ENCODE measurements at places on chromosomes 5 and 9.

DNA sequence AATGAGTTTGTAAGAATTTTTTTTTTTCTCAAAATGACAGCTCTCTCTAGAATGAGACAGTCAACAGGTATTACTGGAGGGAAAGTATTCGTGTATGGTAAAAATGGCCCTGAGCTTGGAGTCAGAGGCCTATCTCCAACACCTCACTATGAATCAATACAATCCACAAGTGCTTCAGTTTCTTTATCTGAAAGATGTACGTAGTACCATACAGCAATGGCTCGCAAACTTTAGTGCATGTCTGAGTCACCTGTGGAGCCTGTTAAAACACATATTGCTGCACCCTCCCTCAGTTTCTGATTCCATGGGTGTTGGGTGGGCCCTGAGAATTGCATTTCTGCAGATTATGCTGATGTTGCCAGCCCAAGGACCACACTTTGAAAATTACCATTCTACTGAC lies 44.6 kb downstream of the DMRT2 start:
- DNase-seq, result no peak

- no peak for DNase-seq
These were observed 235.7 kb downstream of the PLK2 start for GRCh38 chr5:58224221-58224620.

GRCh38 chr9:110106661-110107060 lies 101.3 kb downstream of the C9orf152 start:
- no peak for DNase-seq

GRCh38 chr9:105414947-105415661 lies 32.7 kb upstream of the FSD1L start:
- peak; percentile 74 for DNase-seq

DNA sequence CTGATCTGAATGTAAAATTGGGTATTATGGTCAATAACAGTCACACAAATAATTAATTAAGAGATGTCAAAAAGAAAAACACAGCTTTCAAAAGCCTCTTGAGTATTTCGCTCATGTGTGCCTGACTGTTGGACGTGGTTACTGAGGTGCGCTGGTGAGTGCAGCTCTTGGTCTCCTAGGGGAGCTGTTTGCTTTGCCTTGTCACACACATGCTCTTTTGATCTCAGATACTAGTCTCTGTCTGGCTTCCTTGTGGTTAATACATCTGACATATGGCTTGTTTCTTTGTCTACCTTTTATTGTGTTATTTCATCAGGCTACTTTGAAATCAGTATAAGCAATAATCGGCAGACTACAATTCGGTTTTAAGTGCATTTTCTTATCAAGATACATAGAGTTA lies 51.5 kb downstream of the PCSK1 start:
- peak; percentile 73 for DNase-seq

DNA sequence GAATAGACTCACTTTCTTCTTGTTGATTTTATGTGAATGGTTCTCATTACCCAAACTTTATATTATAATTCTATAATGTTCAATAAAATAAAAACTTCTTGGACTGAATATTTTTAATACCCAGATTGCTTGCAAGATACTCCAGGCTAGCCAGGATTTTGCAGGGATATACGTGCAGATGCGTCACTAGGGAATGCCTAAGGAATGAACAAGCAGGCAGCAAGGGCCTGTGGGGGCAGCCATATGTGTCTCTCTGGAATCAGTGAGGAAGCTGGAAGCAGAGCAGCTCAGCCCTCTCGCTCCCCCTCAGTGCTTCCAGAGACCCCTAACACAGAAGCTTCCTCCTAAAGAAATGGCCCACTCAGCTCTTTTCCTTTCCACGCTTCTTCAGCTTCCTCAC lies 457.4 kb downstream of the CCDC171 start:
- no peak for DNase-seq

DNA sequence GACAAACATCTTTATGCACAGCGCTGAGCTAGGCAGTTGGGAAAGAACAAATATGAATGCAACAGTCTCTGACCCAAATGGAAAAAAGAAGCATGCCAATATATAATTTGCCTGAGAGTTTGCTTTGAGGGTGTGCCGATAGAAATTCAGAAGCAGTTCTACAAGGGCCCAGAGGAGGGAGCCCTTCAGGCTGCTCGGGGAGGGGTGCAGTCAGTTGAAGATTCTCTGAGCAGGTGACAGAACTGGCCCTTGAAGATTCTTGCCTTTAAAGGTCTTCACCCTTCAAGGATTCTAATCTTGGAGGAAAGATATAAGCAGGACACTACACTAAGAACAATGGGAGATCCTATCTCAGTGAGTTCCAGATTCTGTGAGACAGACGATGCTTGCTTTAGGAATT lies 3.7 kb upstream of the PAPPA start:
- peak; percentile 20 for DNase-seq

- DNase-seq, result no peak
These were observed 2.0 kb downstream of the SLC35A4 start for GRCh38 chr5:140566665-140567064.

DNA sequence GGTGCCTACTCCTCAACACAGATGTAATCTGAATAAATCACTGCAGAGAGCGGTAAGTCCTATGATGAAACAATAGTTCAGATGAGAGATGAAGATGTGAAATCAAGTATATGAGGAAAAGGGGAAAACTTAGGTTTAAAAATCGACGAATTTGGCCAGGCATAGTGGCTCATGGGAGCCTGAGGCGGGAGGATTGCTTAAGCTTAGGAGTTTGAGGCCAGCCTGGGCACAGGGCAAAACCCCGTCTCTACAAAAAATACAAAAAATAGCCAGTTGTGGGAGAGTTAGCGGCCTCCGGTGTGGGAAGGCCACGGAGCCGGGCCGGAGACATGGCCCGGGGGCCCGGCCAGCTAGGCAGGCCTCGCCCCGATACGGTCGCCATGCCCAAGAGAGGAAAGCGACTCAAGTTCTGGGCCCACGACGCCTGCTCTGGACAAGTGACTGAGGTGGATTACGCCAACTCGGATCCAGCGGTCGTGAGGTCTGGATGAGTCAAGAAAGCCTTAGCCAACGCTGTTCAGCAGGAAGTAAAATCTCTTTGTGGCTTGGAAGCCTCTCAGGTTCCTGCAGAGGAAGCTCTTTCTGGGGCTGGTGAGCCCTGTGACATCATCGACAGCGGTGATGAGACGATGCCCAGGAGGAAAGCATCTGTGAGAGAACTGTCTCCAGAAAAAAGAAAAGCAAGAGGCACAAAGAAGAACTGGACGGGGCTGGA lies 62.8 kb upstream of the SUB1 start:
- DNase-seq, result no peak

- DNase-seq, result no peak
These were observed 15.7 kb downstream of the SCGB3A1 start for GRCh38 chr5:180575571-180575970.

- DNase-seq, result no peak
These were observed 72.4 kb downstream of the SGCD start for GRCh38 chr5:156399323-156399722.

DNA sequence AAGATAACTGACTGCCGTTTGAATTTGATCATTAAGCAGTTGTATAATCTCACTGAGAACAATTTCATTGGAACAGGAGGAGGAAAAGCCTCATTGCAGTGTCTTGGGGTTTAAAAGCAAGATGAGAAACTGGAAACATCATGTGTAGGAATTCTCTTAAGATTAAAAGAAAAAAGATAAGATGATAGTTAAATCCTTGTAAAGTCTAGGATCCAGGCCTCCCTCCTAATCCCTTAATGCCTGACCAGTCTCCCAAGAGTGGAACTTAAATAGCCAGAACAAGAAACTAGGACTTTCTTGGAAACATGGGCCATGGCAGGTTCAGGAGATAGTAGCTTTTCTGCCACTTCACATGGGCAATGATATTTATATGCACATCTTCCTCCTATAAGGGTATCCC lies 37.0 kb upstream of the LRRC19 start:
- DNase-seq, result no peak

DNA sequence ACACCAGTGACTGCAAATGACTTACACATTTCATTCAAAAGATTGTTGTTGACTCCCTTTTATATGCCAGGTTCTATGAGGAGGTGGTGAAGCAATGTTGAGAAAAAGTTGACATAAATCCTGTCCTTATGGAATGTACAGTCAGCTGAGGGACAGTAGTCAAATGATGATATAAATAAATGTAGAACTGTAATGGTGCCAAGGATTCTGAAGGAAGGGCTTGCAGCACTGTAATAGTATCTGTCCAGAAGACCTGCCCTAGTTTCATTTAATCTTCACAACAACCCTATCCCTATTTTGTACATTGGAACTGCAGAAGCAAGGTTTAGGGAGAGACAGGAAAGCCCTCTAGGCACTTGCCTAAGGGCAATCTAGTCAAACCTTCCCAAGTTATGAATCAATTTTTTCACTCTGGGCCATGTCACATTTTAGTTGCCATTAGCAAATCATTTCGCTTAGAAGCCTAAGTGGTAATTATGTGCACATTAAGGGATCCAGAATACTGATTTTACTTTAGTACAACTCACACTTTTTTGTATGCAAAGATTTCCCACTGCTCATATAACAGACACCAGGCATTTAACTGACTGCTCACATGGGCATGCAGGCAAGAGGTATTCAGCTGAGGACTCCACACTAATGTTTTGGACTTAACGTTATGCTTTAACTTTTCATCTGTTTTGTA lies 34.5 kb upstream of the LIFR start:
- no peak for DNase-seq

DNA sequence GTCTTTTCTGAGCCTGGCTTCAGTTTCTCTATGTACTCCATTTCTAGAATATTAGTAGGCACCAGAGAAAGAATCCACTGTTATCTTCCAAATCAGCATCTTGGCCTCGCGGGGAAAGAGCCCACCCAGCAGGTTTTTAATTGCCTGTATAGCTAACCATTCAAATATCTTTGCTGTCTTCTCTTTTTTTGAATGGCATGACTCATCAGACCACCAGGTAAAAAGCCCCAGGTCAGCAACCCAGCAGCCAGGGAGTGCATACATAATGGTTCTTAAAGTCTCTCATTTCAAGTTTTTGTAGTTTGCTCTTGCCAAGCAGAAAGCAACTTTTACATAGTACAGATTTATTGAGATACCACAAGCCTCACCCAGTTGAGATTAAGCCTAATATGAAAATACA lies 50.7 kb downstream of the TMEM167A start:
- no peak for DNase-seq
